ENCODE measurements at places on chromosomes 7 and 10. TPM values are rescaled to one million over a fixed set of nuclear protein-coding genes. Genes with fewer than 3 reads are reported as not detected.

LRRC72 gene
- total RNA-seq = not detected

PDK4 gene
- 0.31 TPM for total RNA-seq

CAMK2B gene
- total RNA-seq = 7.2 TPM

CUBN gene
- total RNA-seq = 1.5 TPM

GRCh38 chr7:71611986-71612385 lies 480.0 kb downstream of the GALNT17 start:
- no peak for ATAC-seq

DNA sequence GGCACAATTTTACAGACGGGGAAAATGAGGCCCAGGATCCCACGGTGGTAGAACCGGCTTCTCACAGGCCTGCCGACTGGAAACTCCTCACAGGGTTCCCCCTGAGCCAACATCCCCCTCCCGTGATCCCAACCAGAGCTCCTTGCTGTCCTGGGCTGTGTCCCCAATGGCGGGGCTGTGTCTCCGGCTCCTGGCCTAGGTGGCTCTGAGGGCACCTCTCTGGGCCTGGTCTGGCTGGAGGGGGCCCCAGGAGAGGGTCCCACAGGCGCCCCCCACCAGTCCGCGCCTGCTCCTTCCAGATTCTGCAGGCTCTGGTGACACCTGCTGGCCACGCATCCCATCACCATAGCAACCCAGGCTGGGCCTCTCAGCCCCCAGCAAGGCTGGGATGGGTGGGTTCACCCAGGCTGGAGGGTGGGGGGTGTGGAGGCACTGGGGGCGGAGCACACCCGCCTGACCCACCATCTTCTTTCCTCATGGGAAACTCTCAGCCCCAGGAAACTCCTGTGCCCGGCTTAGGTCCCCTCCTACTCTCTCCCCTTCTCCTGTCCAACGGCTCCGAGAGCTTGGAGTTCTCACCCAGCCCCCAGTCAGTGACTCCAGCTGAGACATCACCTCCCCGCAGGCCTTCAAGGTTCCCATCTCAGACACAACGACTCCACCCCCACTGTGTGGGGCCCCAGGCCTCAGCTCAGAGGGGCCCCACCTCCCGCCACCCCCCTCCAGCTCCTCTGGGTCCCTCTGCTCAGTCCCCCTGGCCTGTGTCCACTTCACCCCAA lies 27.1 kb upstream of the TNRC18 start:
- peak; percentile 82 for ATAC-seq

DNA sequence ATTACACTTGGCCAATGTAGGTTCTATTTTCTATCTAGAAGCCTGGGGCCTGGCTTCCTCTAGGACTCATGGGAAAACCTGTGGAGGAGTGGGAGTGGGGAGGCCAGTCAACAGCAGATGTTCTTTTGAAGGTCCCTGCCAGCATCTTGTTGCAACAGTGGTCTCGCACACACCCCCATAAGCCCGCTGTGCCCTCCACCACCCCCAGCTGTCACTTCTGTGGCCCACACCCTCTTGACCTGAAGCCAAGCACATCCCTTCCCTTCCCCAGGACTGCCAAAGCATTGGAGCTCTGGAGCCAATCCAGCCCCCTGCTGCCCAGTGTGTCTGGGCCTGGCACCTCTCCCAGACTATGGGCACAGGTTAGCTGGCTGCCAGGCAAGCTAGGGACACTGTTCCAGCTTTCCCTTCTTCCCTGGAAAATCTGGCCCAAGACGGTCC lies 1.9 kb upstream of the STX1A start:
- no peak for ATAC-seq

DNA sequence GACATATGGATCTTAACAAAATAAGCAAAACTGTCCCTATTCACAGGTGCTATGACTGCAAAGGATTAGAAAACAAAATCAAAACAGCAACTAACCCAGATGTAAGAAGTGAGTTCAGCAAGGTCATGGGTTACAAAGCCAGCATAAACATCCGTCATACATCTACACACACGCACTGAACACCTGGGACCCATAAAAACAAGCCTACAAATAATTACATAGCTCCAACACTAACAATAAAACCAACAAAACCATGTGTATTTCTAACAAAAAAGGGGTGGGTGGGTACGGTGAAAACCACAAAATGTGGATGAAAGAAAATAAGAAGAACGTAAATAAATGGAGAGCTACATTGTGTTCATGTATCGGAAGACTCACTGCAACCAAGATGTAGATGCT lies 256.8 kb downstream of the ELFN1 start:
- ATAC-seq = no peak

DNA sequence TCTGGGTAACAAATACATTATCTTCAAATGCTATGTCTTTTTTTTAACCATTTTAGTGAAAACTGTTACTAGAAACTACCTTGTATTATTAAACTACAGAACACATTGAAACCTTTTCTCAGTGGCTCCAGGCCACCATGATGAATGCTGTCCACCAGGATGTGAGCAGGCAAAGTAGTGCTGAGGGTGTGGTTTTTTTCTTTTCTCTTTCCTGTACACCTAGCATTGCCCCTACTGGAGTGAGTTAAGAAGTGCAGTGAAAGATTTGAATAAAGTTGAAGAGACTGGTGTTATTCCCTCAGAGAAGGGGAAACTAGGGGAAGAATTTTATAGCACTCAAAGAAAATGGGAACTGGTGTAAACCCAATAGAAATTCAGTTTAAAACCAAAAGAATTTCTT lies 120.0 kb upstream of the SAMD8 start:
- peak; percentile 78 for ATAC-seq

GRCh38 chr10:96384506-96384905 lies 25.7 kb upstream of the OPALIN start:
- no peak for ATAC-seq

- no peak for ATAC-seq
Observed at GRCh38 chr7:35982600-35982999, 170.5 kb upstream of the EEPD1 start.

- no peak for ATAC-seq
Observed at GRCh38 chr10:129402459-129402858, 64.6 kb upstream of the MGMT start.
